ENCODE measurements at places on chromosomes 4 and X.

- DNase-seq, result no peak
Measured at GRCh38 chr4:35539404-35540055, 704.8 kb downstream of the ARAP2 start.

DNA sequence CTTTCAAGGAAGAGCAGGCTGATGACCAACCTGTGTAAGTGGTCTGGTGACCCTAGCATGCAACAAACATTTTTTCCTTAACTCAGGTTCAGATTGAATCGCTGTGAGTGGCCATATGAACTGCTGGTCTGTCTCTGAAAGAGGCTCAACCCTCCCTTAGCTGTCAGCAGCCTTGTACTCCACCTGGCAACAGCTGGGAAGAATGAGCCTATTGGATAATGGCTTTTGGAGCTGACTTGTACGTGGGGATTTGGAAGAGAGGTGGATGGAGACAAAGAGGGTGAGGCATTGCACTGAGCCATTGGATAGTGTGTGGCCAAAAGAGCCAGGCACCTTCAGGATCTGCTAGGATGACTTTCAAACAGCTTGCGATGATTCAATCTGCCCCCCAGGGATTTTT is 35.7 kb upstream of the BMP15 start:
- no peak for DNase-seq

- no peak for DNase-seq
Measured at GRCh38 chrX:55638933-55639332, 15.7 kb downstream of the FOXR2 start.

DNA sequence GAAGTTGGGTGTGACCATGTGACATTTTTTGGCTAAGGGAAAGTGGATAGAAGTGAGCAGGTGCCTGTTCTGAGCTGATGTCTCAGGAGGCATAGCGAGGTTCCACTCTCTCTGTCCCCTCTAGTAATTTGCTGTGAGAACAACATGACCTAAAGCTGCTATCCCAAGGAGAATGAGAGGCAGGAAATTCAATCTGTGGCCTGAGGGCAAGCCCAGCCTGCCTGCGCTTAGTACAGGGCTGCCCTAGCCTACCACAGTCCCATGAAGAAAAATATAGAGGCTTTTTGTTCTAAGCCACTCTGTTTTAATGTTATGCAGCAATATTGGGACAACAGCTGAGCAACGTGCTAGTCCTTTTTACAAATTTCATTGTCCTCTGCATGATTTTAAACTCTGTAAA is 193.1 kb downstream of the LDB2 start:
- no peak for DNase-seq

DNA sequence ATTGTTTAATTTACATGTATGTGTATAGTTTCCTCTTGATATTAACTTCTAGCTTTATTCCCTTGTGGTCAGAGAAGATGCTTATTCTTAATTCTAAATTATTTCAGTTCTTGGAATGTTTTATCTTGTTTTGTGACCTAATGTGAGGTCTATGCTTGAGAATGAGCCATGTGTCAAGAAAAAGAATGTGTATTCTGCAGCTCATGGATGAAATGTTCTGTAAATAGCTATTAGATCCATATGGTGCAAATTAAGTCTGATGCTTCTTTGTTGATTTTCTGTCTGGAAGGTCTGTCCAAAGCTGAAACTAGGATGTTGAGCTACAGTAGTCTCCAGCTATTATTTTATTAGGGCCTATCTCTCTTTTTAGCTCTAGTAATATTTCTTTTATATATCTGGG is 187.3 kb upstream of the RASGEF1B start:
- DNase-seq, result no peak

DNA sequence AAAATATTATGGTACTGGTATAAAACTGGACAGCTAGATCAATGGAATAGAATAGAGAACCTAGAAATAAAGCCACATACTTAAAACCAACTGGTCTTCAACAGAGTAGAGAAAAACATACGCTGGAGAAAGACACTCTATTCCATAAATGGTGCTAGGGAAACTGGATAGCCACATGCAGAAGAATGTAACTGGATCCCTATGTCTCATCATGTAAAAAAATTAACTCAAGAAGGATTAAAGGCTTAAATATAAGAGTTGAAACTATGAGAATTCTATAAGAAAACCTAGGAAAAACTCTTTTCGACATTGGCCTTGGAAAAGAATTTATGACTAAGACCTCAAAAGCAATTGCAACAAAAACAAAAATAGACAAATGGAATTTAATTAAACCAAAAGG is 114.6 kb downstream of the PCDH18 start:
- no peak for DNase-seq

DNA sequence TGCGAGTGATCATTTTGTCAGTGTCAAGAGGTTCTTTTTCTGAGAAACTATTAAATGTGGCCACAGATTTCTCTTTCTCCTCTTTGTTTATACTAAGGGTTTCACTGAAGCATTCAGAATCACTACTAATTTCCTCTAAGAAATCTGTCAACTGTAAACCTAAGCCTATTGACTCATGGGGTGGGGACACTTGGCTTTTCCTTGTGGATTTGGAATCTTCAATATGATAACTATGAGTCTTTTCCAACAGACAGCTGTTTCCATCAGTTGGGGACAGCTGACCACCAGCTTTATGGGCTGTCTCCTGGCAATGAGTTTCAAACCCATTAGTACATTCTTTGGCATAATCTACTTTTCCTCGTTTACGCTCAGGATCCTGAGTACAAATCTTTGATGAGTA is 13.8 kb downstream of the PGRMC1 start:
- DNase-seq, result no peak

- no peak for DNase-seq
Measured at GRCh38 chrX:128862557-128862956, 660.7 kb downstream of the SMARCA1 start.

- DNase-seq, result no peak
Measured at GRCh38 chr4:48380583-48381167, 39.3 kb downstream of the SLAIN2 start.

DNA sequence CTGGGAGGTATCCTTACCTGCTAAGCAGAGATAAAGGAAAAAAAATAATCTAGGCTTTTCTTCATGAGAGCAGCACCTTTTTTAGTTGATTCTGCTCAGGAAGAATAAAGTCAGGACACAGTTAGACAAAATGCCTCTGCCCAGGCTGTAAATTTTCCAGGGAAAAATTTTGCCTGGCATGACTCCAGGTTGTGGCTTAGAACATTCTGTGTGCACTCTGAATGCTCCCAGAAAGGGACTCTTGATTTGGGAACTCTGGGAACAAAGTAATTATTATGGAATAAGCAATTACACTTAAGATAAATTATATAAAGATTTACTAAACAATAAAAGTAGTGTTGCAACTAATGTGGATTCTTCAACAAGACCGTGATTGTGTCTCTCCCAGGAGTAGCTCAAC is 826.2 kb upstream of the TENM3 start:
- DNase-seq, result no peak

- no peak for DNase-seq
Measured at GRCh38 chrX:124325732-124326131, 6.7 kb upstream of the TEX13D start.

DNA sequence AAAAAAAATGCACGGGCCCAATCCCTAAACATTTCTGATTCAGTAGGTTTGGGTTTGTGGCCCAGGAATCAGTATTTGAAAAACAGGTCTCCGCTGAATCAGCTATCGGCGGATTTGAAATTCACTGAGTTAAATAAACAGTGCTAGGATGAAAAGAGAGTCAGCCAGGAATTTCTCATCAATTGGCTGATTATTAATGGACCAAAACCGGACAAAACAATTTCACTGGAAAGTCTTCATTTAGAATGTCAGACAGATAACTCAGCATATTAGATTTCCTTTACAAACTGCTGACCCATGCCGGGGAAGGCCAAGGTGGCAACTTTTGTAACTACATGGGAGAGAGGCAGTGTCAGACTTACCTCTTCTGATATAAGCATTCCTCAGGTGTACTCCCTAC is 99.4 kb upstream of the LSM6 start:
- no peak for DNase-seq

GRCh38 chr4:82515705-82516104 is 46.1 kb downstream of the TMEM150C start:
- no peak for DNase-seq

GRCh38 chr4:108830509-108831244 is 67.8 kb upstream of the ETNPPL start:
- no peak for DNase-seq

GRCh38 chr4:17577665-17578481 is 875 bp downstream of the LAP3 start:
- peak; percentile 52 for DNase-seq

DNA sequence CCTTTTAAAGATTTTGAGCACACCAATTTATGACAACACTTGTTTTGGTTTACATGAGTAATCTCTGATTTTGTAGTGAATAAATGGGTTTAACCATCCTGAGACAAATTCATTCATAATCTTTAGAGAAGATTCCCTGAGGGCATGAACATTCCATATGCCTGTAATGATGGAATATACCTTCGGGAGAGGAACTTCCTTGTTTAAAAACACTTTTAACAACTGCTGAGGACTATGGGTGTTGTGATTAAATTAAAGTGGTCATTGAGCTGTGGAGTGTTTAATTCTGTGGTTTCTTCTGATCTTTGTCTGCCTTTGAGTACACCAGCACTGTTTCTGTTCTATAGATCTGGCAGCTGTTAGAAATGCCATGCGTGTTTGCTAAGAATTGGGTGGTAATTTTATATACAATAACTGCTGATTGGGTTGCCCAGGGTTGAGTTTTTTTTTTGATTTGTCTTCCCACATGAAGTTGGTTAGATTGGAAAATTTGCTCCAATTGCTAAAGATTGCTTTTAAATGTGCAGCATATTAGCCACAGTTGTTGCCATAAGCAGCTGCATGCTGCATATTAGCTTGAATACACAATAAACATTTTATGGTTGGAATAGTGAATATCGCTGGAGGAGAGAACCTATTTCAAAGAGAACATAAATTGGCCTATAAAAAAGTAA is 86.8 kb downstream of the DCLK2 start:
- no peak for DNase-seq

GRCh38 chrX:49102190-49102589 is 21.3 kb downstream of the GPKOW start:
- DNase-seq, result no peak

DNA sequence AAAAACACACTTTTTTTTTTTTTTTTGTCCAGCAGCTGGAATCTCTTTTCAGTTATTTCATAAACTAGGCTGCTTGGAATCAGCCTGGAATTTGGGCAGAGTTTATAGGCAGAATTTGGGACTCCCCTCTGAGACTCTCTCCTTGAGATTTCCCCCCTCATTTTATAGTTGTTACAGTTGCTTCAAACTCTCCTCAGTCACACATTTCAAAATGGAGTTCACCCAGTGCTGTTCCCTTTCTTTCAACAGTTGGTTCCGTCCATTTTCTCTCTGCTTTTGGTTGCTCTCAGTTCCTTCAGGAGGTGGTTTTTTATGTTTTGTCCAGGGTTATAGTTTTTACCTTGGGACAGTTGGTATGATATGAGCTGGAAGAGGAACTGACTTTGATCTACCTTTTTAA is 27.5 kb downstream of the NSD2 start:
- DNase-seq, result no peak

GRCh38 chrX:7190157-7190556 is 42.2 kb upstream of the PUDP start:
- no peak for DNase-seq

DNA sequence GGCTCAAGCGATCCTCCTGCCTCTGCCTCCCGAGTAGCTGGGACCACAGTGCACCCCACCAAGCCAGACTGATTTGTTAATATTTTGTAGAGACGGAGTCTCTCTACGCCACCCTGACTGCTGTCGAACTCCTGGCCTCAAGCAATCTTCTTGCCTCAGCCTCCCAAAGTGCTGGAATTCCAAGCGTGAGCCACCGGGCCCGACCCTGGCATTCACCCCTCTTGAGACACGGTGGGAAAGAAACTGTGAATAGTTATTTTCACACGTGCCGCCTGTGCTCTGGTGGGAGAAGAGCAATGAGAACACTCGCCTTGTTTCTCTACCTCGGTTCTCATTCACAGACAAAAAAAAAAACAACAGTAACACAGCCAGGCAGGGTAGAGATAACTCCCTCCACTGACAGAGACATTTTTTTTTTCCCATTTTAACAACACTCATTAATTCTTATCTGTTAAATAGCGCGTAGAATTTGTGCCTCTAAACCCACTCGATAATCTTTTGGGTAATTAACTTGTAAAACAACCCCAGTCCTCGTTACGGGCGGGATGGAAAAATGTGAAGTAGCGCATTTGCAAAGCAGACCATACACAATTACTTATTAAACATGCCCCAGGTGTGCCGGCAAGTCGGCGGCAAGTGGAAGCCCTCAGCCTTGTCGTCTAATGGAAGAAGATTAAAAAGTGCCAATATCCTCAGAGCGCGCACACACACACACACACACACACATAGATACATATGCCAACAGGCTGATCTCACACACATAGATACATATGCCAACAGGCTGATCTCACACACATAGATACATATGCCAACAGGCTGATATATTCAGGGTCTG is 103.3 kb downstream of the DHRSX start:
- DNase-seq, result no peak

- DNase-seq, result no peak
Measured at GRCh38 chr4:184587221-184587620, 62.0 kb downstream of the CASP3 start.

DNA sequence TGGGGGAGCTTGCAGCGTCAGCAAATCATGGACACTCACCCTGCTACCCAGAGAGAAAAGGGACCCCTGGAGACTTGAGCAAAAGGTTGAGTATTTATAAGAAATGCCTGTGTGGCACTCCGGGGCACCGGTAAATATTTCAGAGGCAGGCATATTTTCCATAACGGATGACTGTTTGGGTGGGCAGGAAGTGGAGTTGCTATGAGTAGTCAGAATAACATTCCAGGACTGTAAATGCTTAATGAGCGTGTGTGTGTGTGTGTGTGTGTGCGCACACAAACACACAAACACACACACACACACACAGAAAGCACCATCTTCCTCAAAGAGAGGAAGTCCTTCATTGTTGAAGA is 74.6 kb downstream of the MXRA5 start:
- no peak for DNase-seq

- DNase-seq, result no peak
Measured at GRCh38 chrX:69504626-69505612, 793 bp downstream of the NALF2 start.

DNA sequence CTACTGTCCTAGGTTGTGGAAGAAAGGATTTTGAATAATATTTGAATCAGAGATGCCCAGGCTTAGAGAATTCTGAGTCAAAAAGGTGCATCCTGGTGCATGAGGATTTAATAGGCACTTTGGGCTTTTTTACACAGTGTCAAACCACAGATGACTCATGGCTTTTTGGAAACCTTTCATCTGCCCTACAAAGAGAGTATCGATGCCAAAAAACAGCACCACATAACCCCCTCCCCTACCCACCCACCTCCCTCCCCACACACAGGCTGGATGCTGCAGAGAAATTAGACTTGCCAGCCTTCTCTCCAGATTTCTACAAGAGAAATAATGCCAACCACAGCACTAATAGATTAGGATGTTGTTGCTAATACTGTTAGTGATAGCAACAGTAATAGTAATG is 779.3 kb downstream of the NLGN4X start:
- DNase-seq, result no peak

GRCh38 chr4:10066206-10066605 is 44.9 kb upstream of the SLC2A9 start:
- DNase-seq, result no peak

GRCh38 chrX:39065051-39065871 is 264.0 kb downstream of the MID1IP1 start:
- no peak for DNase-seq

Data from stimulated activated CD4-positive, alpha-beta T cell treated with anti-CD3 and anti-CD28 coated beads, Interleukin-15, amount 100 ng/mL, for 24 hours (primary cell).